ENCODE measurements at places on chromosomes 7 and 10.

DNA sequence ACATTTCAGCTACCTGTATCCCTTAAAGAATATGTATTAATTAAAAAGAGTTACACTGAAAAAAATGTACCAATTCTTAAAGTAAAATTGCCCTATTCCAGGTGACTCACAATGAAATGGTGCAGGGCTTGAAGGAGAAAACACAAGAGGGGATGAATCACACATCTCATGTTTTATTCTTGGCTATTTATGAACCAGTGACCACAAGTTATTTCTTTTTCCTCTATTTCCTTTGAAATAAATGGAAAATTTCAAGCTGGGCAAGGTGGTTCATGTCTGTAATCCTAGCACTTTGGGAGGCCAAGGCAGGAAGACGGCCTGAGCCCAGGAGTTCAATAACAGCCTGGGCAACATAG, 106.8 kb downstream of the UBE2H start:
- no peak for DNase-seq

DNA sequence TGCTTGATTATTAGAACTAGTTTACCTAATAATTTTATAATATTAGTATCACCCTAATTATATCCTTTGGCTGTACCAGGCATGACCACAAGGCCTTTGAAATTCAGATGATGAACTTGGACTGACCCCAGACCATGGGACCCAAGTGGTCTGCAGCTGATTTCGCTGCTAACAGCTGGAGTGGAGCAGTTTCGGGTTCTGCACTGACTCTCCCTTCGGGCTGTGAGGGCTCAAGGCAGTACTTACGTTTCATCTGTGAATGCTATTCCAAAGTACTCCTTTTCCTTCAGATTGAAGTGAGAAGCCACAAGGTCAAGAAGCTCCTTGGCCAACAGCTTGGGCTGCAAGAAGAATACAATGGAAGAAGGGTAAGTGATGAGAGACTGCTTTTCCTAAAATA, 223.8 kb downstream of the PRPF18 start:
- DNase-seq = no peak

GRCh38 chr7:44247868-44248651, 47.3 kb downstream of the YKT6 start:
- DNase-seq = no peak

GRCh38 chr7:140014123-140014522, 48.6 kb downstream of the PARP12 start:
- DNase-seq = no peak

DNA sequence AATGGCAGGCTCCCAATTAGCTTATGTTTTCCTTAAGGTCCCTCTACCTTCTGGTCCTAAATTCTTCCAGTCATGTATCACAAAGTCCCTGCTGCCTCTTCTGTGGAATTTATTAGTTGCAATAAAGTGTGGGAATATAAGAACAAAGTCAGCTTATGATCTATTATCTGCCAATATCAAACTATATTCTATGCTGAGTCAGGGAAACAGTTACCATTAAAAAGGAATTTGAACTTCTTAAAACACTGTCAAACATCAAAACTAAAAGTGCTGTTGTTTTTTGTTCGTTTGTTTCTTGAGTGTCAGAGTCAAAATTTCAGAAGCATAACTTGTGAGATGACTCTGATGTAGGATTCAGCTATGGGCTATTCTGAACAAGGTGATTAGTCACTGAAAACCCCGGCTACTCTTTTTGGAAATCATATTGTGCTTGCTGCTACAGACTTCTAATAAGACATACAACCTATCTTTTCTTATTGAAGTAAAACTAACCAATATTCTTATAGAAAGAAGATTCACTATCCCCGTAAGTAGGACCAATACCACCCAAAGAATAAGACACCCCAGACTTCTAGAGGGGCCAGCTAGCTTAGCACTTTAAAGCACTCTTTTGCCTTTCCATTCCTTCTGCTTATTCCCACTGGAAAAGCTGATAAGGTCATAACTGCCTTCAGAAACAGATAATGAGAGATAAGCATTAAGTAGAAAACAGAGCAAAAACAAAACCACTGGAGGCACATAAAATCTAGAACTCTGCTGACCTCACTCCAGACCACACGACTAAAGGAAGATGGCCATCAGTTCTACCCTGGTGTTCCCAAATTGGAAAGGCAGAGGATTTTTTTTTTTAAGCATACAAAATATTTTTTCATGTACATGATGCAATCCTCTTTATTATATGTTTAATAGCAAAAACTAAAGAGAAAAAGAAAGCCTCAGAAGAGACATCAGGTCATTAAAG, 370.6 kb downstream of the PARD3 start:
- no peak for DNase-seq

DNA sequence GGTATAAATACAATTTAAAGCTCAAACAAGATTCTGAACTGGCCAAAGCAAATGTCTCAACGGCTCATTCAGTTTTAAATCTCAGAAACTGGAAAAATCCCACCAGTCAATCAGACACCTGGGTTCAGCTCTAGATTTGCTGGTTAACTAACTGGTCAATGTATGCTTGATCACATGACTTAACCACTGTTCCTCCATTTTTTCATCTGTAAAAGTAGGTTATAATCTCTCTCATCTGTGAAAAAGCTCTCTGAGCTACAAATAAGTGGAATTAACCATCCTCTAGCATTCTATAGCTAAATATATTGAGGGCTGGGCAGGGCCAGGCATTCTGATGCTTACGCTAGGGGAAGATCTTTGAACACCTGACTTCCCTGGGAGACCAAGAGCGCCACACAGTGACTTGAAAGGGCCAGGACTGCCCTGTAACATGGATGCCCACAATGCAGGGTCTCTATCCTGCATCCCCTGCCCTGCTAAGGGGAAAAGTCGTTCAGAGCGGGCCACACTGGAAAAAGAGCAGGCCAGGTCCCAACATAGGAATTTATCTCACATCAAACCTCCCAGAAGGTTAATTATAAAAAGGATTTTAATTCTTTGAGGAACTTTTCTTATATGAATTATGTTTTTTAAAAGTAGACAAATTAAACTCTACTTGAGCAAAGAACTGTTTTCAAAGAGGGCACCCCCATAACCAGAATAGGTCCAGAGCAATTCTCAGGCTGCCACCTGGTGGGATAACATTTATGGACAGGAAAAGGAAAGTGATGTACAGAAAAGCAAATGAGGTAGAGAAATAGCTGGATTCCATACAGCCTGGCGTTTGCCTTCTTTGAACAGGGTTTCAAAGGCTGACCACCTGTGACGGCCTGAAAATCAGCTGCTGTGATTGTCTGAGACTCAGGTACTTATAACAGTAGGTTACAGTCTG, 1.8 kb downstream of the RP9 start:
- no peak for DNase-seq

DNA sequence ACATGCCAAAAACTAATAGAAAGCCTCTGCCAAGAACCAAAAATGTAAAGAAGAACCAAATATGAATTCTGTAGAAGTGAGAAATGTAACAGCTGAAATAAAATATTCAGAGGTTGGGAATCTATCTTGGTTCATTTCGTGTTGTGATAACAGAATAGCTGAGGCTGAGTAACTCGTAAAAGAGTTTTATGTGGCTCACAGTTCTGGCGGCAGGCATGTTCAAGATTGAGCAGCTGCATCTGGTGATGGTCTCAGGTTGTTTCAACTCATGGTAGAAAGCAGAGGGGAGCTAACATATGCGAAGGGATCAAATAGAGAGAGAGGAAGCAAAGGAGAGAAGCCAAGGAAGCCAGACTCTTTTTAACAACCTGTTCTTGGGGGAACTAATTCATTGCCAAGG, 717.2 kb downstream of the TNS3 start:
- no peak for DNase-seq

GRCh38 chr10:43888586-43888985, 239.9 kb upstream of the ZNF32 start:
- no peak for DNase-seq

GRCh38 chr10:89236226-89236797, 15.3 kb downstream of the LIPA start:
- no peak for DNase-seq

GRCh38 chr10:51653025-51653424, 46.4 kb downstream of the CSTF2T start:
- DNase-seq = no peak

DNA sequence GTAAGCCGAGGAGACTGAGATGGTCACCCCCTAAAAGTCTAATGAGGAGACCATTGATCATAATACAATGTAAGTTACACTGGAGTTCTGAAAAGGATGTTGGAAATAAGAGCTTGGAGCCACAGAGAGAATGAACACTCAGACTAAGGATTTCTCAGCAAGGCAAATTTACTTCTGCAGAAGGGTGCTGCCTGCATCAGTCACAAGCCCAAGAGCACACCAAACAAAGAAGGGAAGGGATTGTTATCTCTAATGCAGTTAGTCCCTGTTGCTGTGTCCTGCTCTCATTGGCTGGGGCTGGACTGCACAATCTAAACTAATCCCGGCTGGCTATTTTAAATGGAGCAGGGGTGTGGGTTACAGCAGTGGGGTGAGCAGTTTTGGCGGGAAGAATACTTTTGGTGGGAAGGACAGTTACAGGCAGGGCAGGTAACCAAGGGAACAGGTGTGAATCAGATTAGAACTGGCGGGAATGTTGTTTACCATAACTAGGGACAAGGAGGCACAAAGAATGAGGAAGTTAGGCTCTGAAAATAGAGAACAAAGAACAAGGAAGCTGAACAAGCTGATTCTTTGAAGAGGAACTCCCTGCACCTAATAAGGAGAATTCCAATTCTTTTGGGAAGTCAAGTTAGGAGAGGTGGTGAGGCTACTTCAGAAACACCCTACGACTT, 30.3 kb upstream of the TRIM24 start:
- no peak for DNase-seq

- DNase-seq = no peak
Observed at GRCh38 chr10:4824791-4825310, 1.2 kb upstream of the AKR1E2 start.

- DNase-seq = no peak
Observed at GRCh38 chr10:128072941-128073645, 53.1 kb downstream of the MKI67 start.

- no peak for DNase-seq
Observed at GRCh38 chr7:22812353-22812752, 10.3 kb downstream of the TOMM7 start.

DNA sequence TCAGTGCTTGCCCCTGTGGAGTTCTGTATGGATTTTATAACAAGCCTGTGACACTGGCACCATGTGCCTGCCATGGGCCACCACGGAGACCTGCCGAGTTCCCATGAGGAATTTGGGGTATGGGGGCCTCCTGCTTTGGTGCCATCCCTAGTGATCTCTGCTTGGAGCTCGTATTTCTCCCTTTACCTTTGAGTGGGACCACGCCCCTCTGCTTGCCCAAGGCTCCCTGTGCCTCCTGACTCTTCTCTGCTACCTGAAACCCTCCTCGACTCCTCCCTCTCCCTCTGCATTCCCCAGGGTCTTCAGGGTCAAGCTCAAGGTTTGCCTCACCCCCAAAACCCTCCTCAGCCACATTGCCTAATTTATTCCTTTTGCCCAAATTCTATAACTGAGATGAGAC, 225.0 kb downstream of the BUB3 start:
- no peak for DNase-seq

- DNase-seq = no peak
Observed at GRCh38 chr10:1920941-1921340, 183.6 kb upstream of the ADARB2 start.

DNA sequence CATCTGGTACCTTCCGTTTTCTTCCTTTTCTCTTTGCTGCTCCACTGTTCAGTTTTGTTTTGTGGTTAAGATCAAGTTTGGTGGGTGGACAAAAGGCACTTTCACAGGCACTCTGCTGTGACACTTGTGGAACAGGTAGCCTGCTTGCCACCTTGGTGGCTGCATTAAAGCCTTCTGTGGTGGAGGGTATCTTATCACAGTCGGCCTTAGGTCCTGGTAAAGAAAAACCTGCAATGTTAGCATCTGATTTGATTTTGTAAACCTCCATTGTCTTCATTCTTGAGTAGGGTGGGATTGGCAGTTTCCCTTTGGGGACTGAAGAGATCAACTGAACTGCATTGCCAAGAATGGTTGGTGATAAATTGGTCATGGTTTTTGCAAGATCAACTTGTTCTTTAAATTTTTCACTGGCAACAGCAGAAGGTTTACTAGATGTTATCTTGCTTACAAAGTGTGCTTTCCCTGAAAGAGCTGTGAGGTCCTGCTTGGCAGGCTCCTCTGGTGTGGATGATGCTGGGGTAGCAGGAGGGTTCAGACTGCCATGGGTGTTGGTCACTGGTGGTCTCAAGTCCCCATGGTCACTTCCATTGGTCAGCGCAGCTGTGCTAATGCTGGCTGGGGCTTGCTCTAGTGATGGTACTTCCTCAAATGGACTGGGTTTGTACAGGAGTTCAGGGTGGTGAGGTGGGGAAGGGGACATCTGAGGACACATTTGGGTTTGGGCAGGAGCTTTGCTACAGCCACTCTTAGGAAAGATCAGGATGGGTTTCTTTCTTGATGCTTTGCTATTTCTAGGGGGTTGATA, 182.2 kb downstream of the ZNF438 start:
- DNase-seq = no peak

- DNase-seq = no peak
Observed at GRCh38 chr7:73340514-73340913, 12.6 kb downstream of the FKBP6 start.

DNA sequence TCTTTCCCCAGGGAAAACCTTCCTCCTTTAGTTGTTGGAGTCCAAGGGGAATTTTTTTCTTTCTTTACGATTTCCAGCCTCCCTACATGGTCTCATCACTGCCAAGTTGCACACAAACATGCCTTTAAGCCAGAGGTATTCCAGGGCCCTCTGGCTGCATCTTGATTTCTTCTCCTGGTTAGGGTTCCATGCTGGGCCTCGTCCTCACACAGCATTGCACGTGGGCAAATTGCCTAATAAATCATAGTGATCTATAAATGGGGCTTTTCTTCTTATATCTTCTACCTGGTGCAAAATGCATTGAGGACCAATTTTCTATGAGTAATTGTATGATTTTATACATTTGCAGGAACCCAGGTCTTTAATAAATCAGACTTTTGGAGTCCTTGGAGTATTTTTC, 284.2 kb downstream of the C7orf25 start:
- no peak for DNase-seq

GRCh38 chr7:55962014-55962413, 2.4 kb upstream of the NIPSNAP2 start:
- DNase-seq = no peak

GRCh38 chr7:7536396-7537019, 835 bp upstream of the COL28A1 start:
- no peak for DNase-seq

GRCh38 chr10:132421847-132422751, 25.1 kb downstream of the PWWP2B start:
- no peak for DNase-seq

Data from stimulated activated CD8-positive, alpha-beta memory T cell treated with anti-CD3 and anti-CD28 coated beads, Interleukin-2, amount 100 ng/mL, for 1 hour (primary cell).